Non-pigmented ciliary epithelial cell (primary cell): ENCODE measurements at places on chromosomes 5 and 9.

DNA sequence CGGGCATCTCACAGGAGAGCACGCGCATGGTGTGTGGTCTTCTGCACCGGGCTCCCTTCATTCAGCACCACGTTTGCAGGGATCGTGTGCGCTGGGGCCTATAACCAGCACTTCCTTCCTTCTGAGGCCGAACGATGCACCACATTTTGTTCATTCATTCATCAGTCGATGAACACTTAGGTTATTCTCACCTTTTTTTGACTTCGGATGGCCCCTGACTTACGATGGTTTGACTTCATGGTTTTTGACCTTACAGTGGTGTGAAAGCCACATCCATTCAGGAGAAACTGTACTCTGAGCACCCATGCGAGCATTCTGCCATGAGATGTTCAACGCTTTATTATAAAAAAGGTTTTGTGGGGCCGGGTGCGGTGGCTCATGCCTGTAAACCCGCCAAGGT lies 27.5 kb downstream of the TSPAN17 start:
- no peak for DNase-seq

DNA sequence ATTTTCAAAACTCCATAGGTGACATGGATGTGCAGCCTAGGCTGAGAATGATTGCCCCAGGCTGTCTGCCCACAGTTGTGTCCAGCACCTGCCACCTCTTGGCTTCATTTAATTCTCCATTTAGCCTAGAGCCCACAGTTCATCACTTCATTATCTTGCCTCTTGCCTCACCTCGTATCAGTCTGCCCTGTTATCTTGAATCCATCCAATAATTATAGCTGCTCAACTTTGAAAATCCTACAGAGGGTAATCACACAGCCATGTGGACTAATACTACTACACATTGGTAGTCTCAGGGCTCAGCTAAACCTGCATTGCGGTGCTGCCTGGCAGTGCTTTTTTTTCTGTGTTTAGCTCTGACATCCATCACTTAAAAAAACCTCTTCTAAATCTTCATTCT lies 7.4 kb downstream of the UGCG start:
- no peak for DNase-seq

GRCh38 chr9:98092613-98092931 lies 26.4 kb downstream of the TRIM14 start:
- DNase-seq, result no peak

GRCh38 chr5:178434851-178435250 lies 155.3 kb downstream of the COL23A1 start:
- DNase-seq, result no peak

- DNase-seq, result no peak
These were observed 51.9 kb downstream of the OSTF1 start for GRCh38 chr9:75140261-75140660.

- DNase-seq, result no peak
These were observed 8.4 kb downstream of the EEIG1 start for GRCh38 chr9:127972236-127972871.

DNA sequence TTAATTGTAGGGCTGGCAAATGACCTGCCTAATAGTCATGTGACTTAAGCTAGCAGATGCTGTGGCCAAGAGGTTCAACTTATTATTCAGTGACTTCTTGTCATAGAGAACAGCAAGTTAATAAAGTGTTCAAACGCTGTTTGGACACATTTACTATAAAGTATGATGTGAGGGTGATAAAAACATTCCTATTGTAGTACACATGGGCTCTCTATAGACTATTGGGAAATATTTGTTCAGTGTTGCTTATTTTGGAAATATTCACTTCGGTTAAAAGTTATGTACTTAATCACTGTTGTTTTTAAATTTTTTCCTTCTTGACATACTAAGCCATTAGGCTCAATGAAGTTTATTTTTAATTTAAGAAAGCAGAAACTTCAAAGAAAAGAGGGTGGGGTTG lies 345.0 kb downstream of the NNT start:
- DNase-seq, result no peak

DNA sequence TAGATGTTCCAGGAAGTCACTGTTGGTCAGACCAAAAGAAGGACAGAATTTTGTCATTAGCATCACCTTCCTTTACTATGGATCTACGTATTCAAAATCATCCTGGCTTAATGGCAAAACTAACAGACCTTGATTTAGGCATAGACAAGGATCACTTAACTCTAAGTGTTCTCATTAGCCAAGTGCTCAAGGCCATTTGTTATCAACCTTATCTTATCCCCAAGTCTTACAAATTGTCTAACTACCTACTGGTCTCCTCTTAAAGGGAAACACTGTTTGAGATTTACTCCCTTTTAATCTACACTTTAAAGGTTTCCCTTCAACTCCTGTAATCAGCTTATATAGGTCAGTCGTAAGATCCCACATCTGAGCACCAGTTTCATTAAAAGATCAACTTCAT lies 1197.5 kb upstream of the C9orf72 start:
- DNase-seq, result no peak

- no peak for DNase-seq
These were observed 52.5 kb upstream of the ORM1 start for GRCh38 chr9:114270120-114270975.

GRCh38 chr5:123874600-123875201 lies 362.7 kb downstream of the CSNK1G3 start:
- no peak for DNase-seq

GRCh38 chr9:93276973-93277372 lies 93.0 kb downstream of the WNK2 start:
- no peak for DNase-seq

GRCh38 chr9:7055171-7055903 lies 297.6 kb downstream of the KDM4C start:
- DNase-seq, result no peak

GRCh38 chr5:33806738-33807442 lies 84.9 kb downstream of the ADAMTS12 start:
- DNase-seq, result peak; percentile 61

GRCh38 chr5:35618304-35618636 lies 607 bp downstream of the SPEF2 start:
- DNase-seq, result no peak

GRCh38 chr5:127001621-127002296 lies 28.6 kb downstream of the MARCHF3 start:
- peak; percentile 96 for DNase-seq

- DNase-seq, result no peak
These were observed 48.2 kb upstream of the DPYSL3 start for GRCh38 chr5:147557876-147558745.

DNA sequence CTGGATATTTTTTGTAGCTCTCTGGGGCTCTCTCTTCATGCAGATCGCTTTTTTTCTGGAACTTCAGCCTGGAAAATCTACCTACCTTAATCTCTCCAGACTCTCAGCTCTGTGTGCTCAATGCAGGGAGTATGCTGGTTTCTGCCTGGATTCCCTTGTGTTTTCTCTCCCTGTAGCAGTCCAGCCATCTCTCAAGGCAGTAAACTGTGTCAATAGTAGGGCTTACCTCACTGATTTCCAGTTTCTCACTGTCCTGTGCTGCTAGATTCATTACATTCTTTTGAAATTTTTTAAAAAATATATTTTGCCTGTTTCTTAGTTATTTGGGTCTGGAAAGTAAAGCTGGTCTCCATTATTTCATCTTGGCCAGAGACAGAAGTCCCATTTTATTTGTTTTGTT lies 951.4 kb downstream of the NR2F1-AS1 start:
- no peak for DNase-seq

- DNase-seq, result no peak
These were observed 12.8 kb downstream of the BTNL9 start for GRCh38 chr5:181052672-181053487.

DNA sequence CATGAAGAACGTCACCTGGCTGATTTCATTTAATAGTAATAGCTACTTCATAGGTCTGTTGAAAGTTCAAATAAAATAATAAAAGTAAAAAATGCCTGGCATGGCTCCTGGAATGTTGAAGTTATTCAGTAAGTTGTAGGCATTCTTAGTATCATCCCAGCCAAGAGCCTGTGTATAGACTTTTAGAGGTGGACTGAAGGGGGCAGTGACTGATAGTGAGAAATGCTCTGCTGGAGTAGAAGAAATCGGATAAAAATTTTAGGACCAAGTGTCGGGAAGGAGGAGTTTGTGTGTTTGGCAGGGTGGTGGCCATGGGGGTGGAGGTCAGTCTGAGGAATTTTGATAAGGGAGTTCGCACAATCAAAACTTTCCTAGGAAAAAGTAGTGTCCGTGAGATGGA lies 3.6 kb downstream of the ZFP2 start:
- no peak for DNase-seq

- no peak for DNase-seq
These were observed 358.2 kb upstream of the DMAC1 start for GRCh38 chr9:8157683-8158324.

- no peak for DNase-seq
These were observed 53.9 kb upstream of the AFAP1L1 start for GRCh38 chr5:149217803-149218155.

- DNase-seq, result no peak
These were observed 8.5 kb upstream of the ACSL6 start for GRCh38 chr5:132019857-132020555.

DNA sequence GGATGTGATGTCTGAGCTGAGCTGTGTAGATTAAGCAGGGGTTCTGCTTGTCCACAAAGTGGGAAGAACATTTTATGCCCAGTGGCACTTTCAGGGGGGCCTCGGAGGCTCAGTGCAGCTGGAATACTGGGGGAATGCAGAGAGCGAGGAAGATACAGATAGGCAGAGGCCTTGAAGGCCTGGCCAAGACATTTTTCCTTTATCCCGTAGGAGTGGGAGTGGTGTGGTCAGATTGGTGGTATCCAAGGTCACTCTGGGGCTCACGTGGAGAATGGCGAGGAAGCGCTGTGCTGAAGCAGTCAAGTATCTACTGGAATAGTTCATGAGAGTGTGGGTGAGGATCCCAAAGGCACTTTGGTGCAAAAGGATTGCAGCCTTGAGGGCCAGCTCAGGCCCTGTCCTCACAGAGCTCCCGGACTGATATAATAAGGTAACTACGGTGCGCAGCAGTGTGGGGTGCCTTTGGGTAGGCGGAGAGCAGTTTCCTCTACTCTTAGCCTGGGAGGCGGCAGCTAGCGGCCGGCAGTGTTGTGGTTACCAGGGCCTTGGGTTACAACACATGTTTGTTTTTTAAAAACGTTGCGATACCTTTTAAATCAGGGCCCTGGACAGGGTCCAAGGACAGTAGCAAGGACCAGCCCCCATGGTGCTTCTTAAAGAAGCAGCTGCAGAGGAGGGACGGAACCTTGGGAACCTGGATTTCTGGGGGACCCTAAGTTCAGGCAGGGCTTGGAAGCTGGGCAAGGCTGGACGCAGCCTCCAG lies 10.8 kb upstream of the CCDC69 start:
- no peak for DNase-seq

DNA sequence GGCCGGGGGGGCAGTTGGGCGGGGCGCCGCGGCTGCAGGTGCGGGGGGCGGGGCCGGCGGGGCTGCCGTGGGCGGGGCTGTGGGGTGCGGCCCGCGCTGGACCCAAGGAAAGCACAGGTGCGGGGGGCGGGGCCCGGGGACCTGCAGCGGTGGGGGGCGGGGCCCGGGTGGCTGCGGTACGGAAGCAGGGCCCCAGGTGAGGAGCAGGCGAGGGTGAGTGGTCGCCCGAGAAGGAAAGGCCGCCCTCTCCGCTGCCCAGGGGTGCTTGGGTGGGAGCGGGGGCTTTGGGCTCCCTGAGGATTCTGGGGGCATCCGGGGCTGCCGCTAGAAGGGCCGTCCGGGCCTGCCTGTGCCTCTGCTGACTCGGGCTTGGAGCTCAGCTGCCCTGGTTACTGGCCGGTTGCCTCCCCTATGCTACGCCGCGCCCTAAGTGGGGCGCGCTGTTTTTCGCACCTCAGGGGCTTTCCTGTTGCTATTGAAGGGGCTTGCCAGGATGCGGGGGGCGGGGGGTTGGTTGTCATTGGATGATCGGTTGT lies 767 bp downstream of the RALGPS1 start:
- DNase-seq, result no peak

GRCh38 chr5:11482011-11482410 lies 422.2 kb downstream of the CTNND2 start:
- DNase-seq, result no peak

- no peak for DNase-seq
These were observed 102.3 kb downstream of the ENC1 start for GRCh38 chr5:74538206-74538661.

DNA sequence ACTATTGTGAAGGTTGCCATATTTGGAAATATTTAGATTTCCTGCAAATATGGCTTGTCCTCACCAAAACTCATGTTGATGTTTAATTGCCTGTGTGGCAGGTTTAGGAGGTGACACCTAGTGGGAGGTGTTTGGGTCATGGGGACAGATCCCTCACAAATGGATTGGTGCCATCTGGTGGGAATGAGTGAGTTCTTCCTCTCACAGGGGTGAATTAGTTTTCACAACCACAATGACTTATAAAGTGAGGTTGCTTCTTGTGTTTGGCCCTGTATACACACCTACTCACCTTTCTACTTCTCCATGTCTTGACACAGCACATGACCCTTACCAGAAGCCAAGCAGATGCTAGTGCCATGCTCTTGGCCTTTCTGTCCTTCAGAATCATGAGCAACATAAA lies 41.1 kb downstream of the ISOC1 start:
- DNase-seq, result no peak

GRCh38 chr9:91835632-91836031 lies 114.4 kb downstream of the ROR2 start:
- no peak for DNase-seq

DNA sequence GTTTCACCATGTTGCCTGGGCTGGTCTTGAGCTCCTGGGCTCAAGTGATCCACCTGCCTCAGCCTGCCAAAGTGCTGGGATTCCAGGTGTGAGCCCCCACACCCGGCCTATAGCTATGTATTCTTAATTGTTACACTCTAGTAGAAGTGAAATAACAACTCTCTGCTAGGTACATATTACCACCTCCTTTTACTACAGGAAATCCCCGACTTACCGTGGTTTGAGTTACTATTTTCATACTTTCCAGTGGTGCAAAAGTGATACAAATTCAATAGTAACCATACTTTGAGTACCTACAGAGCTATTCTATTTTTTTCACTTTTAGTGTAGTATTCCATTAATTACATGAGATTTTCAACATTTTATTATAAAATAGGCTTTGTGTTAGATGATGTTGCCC lies 719 bp downstream of the ARL14EPL start:
- no peak for DNase-seq

DNA sequence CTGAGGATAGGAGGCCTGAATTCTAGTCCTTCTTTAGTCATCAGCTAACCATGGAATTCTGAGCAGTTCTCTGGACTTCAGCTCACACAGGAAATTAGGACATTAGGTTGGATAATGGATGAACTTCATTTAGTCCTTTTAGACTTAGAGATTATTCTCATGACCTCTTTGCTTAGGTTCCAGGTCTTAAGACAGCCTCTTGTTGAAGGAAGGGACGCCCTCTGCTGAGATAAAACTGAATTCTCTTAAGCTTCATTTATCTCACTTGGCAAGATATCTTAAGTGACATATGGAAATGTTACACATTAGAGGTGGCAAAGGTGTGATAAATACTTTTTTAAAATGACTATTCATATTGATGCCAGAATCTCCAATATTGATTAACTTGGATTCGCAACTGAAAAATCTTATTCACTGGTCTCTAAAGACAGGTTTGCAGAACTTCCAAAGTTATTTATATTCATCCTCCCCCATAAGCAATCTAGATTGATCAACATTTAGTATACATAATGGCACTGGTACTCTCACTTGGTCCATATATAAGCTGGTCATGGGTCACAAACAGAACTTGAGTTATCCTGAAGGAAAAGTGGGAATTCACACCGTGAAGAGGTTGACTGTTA lies 16.9 kb upstream of the ZNF366 start:
- DNase-seq, result peak; percentile 67
